NCI-H2107 (cell line): ENCODE measurements at places on chromosomes 2 and 18.

GRCh38 chr2:138500592-138501424 lies 762 bp upstream of the SPOPL start:
- no peak for DNase-seq

DNA sequence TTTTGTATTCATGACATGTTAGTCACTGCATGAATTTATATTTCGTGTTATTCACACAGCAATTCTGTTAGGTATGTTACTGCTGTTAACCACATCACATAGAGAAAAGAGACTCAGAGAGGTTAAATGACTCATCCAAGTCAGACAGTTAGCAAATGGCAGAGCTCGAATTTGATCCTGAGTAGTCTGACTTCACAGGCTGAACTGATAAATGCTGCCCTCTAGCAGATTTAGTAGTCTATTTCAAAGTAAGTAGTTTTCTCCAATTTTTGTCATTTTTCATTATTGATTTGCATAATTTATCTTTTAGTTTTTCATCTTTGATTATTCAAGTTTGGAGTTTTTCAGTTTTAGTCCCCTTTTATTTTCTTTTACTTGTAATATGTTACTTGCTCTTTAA lies 58.3 kb downstream of the WDR7 start:
- no peak for DNase-seq

GRCh38 chr2:235229236-235229635 lies 264.6 kb upstream of the AGAP1 start:
- DNase-seq, result no peak

GRCh38 chr2:159904127-159904958 lies 106.3 kb upstream of the CD302 start:
- no peak for DNase-seq

GRCh38 chr2:127342101-127342500 lies 45.7 kb downstream of the MAP3K2 start:
- no peak for DNase-seq

DNA sequence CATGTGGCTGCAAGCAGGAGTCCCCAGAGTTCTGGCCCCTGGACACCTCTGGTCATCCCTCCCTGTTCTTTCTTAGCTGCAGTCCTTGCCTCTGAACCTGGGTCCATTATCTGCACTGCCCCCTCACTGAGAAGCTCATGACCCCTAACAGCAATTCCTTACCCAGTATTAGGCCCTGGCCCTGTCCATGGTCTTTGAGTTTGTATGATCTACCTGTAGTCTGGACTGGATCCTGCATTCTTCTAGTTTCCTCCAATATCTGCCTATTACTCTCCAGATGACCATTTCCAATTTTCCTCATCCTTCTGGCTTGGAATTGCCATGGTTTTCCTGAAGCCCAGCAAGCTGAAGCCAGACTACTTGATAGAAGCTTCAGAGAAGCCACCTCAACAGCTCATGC lies 302.4 kb upstream of the HS6ST1 start:
- no peak for DNase-seq

DNA sequence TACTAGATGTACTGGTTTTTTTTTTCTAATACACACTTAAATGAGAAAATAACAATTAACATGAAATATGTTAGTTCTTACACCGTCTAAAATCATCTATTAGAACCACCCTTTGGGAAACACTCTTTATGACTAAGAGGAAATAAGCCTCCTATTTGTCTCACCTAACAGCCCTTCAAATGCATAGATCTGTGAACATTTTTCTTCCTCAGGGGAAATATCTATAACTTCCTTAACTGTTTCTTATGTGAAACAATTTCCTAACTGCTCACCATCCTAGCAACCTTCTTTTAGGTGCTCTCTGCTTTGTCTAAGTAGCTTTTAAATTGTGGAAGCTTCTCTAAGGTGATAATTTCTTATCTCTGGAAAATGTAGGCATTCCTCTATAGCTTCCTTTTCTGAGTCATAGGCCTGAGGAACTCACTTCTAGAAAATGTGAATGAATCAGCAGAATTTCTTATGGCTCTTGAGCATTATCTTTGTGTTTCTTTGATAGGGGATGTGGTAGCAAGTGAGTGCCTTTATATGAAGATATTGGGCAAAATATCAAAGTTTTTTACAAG lies 56.1 kb downstream of the CNTNAP5 start:
- DNase-seq, result no peak

DNA sequence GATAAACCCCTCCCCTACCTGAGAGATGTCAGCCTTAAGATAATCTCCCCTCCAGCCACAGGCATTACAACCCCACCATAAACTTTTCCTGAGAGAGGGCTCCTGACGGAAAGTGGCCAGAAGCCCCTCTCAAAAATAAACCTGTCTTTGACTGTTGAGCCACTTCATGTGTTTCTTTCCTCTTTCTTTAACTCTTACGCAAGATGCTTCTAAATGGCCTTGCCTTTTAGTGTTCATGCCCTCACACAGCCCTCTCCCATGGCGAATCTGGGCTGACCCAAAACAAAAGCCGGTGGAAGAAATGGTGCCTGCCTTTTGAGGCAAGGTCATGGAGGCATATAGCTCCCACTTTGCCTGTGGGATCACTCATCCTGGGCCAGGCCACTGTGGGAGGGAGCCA lies 54.4 kb downstream of the NAPG start:
- no peak for DNase-seq
